Activated T-cell treated with anti-CD3 and anti-CD28 coated beads for 1 hour (primary cell): ENCODE measurements at places on chromosomes 6 and 20.

GRCh38 chr6:70396796-70397729 lies 16.2 kb upstream of the FAM135A start:
- DNase-seq, result no peak

- DNase-seq, result no peak
These were observed 66.6 kb downstream of the C6orf52 start for GRCh38 chr6:10627800-10628199.

DNA sequence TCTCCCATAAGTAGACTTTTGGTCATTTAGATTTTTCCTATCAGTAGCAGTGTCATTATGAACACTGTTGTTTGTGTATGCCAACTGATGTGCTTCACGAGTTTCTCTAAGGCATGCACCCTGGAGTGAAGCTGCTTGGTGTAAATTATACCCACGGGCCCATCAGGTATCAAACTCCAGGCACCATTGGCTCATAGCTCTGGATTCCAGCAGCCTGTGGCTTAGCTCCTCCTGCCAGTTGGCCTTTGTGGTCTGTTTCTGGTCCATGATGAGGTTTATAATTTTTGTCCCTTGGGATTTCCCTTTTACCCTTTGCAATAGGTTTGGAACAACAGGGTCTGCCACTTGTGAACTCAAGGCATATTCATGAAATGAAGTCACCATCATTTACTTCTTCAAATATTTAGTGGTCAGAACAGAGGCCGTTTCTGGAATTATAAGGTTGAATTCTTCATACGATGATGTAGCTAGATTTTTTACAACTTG lies 350.5 kb downstream of the PRL start:
- DNase-seq, result no peak

- no peak for DNase-seq
These were observed 25.3 kb downstream of the RBCK1 start for GRCh38 chr20:433300-433975.

DNA sequence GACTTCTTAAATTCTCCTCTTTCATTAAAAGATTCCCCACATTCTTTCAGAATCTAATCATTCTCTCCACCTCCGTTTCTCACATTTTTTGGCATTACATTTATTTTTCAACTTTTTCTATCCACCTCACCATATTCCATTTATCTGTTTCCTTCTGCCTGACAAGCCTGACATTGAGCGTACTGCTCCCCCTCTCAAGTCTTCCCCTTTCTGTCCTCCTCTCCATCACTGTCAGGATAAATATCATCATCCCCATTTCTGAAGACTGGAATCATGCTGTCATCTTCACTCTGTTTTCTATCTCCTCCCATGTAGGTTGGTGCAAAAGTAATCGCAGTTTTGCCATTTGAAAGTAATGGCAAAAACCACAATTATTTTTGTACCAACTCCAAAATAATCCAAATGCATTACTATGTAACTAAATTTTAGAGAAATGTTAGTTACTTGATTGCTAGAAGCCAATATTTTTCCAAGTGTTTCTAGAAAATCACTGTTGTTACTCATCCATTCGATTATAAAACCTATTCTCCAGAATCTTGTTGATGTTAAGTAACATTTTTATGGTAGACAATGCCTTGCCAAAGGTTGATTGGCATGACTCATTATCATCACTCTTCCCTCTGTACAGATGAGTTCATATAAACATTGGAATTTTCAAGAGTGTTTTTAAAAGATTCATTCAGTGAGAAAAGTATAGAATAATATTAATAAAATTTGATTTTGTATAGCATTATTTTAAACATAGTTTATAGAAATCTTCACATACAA lies 292.3 kb upstream of the RNF217 start:
- DNase-seq, result no peak

GRCh38 chr6:115706324-115706723 lies 354.4 kb downstream of the FRK start:
- DNase-seq, result no peak

GRCh38 chr20:64165866-64166600 lies 1.8 kb downstream of the MYT1 start:
- no peak for DNase-seq

DNA sequence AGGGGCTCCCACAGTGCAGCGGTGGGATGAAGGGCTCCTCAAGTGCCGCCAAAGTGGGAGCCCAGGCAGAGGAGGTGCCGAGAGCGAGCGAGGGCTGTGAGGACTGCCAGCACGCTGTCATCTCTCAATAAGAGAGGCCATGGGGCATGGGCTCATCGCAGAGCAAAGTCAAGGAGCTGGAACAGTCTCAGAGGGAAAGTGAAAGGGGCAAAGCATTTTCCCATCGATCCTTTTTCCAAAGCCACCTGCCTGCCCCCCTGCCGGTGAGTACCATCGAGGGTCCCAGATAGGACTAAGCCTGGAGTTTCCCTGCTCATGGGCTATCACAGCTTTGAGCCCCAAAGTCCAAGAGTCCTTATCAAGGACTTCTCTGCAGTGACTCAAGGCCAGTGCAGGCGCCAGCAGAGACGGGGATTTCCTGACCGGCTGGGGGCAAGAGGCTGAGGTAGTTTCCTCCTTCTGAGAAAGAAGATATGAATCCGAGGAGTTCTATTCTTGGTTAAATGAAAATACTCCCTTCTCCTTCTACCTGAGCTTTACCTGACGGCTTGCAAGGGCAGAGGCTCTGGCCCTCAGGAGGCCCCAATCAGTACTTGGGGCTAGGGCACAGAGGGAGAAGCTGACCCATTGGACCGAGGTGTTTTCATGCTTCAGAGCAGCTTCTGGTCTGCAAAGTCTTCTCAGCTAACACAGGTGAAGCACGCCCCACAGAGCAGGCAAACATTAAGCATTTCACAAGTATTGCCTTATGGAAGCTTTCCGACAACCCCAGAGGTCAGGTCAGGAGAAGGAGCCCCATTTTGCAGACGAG lies 22.6 kb downstream of the ETV7 start:
- no peak for DNase-seq
